ENCODE measurements at places on chromosomes 13 and 19. TPM values are rescaled to one million over a fixed set of nuclear protein-coding genes. Genes with fewer than 3 reads are reported as not detected.
A peak's percentile ranks its signal among the peaks of the same experiment; 100 is the strongest.

DNA sequence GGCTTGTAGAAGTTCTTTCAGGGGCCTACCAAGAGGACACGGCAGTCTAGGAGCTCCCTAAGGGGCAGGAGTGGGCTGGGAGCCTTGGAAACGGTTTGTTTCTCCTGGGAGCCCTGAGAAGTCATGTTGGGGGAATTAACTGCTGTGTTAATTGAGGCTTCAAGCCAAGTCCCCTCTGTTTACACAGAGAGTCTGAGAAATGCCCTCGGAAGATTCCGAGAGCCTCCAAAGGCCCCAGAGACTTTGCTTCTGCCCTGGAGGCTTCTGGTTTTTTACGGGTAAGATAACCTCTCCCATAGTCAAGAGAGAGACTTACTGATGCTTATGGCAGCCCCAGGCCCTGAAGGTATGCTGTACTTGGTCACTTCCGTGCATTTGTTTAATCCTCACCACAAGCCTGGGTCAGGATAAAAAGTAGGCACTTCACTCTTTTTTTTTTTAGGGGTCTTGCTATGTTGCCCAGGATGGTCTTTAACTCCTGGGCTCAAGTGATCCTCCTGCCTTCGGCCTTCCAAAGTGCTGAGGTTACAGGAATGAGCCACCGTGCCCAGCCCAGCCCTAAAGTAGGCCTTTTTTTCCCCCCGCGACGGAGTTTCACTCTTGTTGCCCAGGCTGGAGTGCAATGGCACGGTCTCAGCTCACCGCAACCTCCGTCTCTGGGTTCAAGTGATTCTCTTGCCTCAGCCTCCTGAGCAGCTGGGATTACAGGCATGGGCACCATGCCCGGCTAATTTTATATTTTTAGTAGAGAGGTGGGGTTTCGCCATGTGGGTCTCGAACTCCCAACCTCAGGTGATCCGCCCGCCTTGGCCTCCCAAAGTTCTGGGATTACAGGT lies 15.2 kb downstream of the IER2 start:
- H3K4me1 ChIP-seq, result peaks cover 75% of the 10 kb centered on the region
- DNase-seq, result no peak
- H3K4me3 ChIP-seq, result no peak overlapping the region
- no peaks in the 10 kb centered on the region for H3K27me3 ChIP-seq

NTF4 gene
- total RNA-seq, result not detected

DNA sequence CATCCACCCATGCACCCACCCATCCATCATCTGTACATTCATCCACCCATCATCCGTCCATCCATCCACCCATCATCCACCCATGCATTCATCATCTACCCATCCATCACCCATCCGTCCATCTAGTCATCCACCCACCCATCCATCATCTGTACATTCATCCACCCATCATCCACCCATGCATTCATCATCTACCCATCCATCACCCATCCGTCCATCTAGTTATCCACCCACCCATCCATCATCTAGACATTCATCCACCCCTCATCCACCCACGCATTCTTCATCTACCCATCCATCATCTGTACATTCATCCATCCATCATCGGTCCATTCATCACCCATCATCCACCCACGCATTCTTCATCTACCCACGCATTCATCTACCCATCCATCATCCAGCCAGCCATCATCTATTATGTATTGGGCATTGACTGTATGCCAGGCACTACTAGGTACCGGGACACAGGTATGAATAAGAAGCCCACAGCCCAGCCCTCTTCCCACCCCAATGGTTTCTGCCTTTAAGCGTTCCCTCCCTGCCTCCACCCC lies 16.7 kb upstream of the GALP start:
- no peak overlapping the region for H3K4me3 ChIP-seq
- H3K36me3 ChIP-seq, result 0 out of 2 replicates have a peak, but pooled peaks cover 4% of the 10 kb centered on the region
- H3K27me3 ChIP-seq, result no peaks in the 10 kb centered on the region
- no peak for DNase-seq

PDE4C gene
- under 0.01 TPM for total RNA-seq

HPN gene
- not detected for total RNA-seq

DNA sequence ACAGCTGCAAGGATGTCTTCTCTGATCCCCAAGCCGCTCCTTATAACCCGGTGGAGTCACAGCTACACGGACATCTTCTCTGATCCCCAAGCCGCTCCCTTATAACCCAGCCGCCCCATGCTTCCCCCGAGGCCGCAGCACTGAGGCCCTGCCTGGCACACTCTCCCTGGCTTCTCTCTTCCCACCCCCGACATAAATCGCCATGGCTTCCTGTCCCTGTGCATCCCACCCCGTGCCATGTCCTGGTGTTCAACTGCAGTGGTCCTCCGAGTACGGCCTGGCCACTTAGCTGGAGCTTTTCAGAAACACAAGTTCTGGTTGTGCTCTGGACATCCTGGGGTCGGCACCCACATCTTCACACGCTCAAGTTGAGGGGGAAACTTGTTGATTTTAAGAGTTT lies 60.4 kb downstream of the RASA3 start:
- no peak overlapping the region for H3K4me3 ChIP-seq
- H3K36me3 ChIP-seq, result peaks cover 5% of the 10 kb centered on the region
- H3K4me1 ChIP-seq, result peaks cover 22% of the 10 kb centered on the region
- H3K27ac ChIP-seq, result no peak overlapping the region
- no peaks in the 10 kb centered on the region for H3K27me3 ChIP-seq
- DNase-seq, result no peak

DNA sequence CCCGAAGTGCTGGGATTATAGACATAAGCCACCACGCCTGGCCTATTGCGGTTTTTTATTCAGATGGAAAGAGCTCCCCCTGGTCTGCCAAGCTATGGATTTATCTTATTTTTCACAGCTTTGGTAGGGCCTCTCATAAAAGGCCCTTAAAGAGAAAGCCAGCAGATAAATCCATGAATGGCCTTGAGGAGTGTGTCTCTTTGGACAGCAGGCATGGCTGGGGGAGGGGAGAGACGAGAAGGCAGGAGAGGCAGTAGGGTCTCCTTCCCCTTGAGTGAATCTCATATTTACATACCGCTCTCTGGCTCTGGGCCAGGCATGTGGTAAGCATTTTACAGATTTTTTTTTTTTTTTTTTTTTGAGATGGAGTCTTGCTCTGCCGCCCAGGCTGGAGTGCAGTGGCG lies 25.2 kb downstream of the MARK4 start:
- DNase-seq, result peak; percentile 14
- H3K36me3 ChIP-seq, result peaks cover 14% of the 10 kb centered on the region
- H3K4me3 ChIP-seq, result no peak overlapping the region
